ENCODE measurements at places on chromosomes 5 and 9.

DNA sequence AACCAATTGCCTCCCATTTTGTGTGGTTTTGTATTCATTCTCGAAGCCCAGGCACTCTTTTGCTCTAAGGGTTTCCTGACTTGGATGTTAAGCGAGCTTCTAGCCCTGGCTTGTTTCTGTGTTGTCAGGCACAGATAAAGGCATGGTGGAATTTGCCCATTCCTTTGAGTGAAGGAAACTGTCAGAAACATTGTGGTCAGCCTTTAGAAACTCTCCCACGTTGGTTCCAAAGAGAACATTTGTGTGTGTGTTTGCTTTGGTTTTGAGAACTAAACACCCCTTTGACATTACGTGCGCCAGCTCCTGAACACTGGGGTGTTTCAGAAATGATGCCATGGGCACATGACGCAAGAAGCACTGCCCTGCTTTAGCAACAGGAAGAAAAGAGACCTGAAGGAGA is 320.9 kb downstream of the NTRK2 start:
- DNase-seq = no peak

- no peak for DNase-seq
Observed at GRCh38 chr5:170053896-170054295, 51.8 kb upstream of the FOXI1 start.

- no peak for DNase-seq
Observed at GRCh38 chr5:39159811-39160490, 59.4 kb downstream of the FYB1 start.

- DNase-seq = no peak
Observed at GRCh38 chr9:71760901-71761300, 7.4 kb downstream of the CEMIP2 start.

GRCh38 chr5:60797482-60798153 is 46.5 kb downstream of the ELOVL7 start:
- DNase-seq = no peak
